ENCODE measurements at places on chromosomes 3 and 15.

DNA sequence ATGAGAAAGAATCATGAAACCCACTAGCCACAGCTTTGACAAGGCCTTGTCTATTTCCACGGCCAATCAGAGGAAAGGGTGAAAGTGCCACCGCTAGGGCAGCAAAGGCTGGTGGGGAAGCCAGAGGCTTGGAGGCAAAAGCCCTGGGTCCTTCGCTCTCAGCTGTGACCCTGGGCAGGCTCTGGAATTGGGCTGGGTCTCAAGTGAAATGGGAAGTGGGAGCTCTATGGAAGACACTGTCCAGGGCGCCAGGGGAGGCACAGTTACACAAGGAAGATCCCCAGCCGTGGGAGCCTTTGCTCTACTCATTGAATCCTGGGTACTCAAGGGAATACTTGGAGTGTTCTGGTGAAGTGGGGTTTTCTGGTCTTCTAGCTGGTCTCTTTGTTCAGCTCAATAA, 136.2 kb downstream of the ASB7 start:
- no peak for DNase-seq

DNA sequence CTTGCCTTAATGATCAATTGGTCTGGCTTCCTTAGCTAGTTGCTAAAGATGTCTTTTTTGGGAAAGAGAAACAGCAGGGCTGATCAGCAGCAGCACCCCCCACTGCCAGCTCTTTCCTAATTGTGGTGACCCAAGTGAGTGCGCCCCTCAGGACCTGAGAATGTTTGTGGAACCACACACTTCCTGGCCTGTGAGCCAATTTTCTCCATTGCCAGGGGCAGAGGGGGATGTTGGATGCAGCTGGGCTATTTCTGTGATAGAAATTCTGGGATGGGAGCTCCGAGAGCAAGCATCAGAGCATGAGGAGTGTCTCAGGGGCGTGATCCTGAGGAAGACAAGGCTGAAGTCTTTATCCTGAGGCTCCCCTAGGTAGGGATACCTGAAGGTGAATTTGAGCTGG, 66.6 kb downstream of the CLDN11 start:
- peak; percentile 16 for DNase-seq

DNA sequence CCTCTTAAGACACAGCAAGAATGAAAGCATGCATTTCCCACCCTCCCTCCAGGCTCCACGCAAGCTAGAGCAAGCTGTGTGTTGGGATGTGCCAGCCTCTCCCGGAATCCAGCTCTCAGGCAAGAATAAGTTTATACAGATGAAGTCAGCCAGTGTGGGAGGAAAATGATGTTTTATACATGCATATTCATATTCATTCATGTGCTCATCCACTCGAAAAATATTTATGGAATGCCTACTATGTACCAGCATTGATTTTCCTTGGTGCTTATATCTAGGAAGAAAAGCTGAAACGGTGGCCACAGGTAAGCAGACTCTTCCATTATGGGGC, 62.7 kb downstream of the KLHL6 start:
- no peak for DNase-seq

- peak; percentile 36 for DNase-seq
Observed at GRCh38 chr3:65992106-65992505, 46.6 kb downstream of the MAGI1 start.

DNA sequence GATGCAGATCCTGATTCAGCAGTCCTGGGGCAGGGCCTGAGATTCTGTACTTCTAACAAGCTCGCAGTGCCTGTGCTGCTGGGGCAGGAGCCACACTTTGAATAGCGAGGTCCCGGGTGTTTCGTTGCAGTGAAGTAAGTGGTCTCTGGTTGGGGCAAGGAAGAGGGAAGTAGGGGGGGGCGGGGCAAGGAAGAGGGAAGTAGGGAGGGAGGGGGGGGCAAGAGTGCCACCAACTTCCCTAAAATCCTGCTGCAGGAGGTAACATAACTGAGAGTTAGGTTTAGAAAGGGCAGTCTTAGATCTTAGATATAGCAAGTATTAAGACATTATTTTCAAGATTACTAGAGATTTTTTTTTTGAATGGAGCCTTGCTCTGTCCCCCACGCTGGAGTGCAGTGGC, 35.5 kb downstream of the CRTAP start:
- no peak for DNase-seq

GRCh38 chr3:163543662-163544061, 1534.6 kb downstream of the SI start:
- DNase-seq = no peak
